ENCODE measurements at places on chromosomes 5 and 9.

DNA sequence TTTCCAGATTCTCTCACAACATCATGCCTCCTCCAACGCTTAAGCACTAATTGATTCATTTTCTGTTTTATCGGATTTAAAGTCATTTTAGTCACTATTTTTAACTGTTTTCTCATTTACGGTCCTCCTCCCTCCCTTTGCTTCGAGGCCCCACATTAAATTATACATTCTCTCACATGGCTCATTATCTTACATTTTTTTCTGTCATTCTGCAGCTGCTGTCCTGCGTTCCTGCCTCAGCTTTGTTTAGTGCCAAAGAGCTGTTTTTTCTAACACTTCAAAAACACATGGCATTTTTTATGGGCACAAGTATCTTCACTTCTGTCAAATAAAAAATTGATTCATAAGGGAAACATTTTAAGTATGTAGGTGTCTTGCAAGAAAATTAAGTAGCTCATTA is 130.1 kb upstream of the FST start:
- DNase-seq: no peak

- no peak for DNase-seq
Measured at GRCh38 chr5:59496524-59497134, 396.9 kb downstream of the PDE4D start.

DNA sequence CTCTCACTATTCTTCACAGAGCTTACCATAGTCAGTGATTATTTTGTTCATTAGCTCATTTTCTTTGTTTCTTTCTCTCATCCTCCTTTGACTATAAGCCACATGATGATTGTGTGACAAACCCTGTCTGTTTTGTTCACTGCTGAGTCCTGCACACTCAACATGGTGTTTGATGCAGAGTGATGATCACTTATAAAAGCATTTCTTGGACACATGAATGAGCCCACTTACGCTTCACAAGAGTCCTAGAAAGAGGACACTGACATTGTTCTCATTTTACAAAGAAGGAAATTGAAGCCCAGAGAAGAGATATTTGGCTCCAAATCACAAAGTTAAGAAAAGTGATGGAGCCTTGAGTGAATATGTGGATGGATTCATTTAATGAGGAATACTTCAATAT is 13.4 kb downstream of the ABLIM3 start:
- DNase-seq: no peak

GRCh38 chr9:68530618-68531017 is 10.1 kb downstream of the TMEM252 start:
- DNase-seq: peak; percentile 50

DNA sequence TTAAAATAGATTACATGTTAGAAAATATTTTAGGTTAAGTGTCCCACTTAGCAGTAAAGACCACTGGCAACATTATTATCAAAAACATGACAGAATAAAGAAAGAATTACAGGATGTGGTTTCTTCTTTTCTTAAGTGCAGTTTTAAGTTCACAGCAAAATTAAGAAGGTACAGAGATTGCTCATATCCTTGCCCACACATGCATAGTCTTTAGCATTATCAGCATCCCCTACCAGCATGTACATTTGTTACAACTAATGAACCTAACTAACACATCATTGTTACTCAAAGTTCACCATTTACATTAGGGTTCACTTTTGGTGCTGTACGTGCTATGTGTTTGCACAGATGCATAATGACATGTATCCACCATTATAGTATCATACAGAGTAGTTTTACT is 837.7 kb upstream of the CDH9 start:
- no peak for DNase-seq

GRCh38 chr9:104074876-104075275 is 19.2 kb upstream of the SMC2 start:
- DNase-seq: no peak

GRCh38 chr9:120210274-120210673 is 369.7 kb downstream of the CDK5RAP2 start:
- peak; percentile 33 for DNase-seq

- peak; percentile 7 for DNase-seq
Measured at GRCh38 chr5:109413458-109413857, 3.7 kb upstream of the PJA2 start.

GRCh38 chr5:66851306-66851705 is 255.1 kb downstream of the MAST4 start:
- no peak for DNase-seq

DNA sequence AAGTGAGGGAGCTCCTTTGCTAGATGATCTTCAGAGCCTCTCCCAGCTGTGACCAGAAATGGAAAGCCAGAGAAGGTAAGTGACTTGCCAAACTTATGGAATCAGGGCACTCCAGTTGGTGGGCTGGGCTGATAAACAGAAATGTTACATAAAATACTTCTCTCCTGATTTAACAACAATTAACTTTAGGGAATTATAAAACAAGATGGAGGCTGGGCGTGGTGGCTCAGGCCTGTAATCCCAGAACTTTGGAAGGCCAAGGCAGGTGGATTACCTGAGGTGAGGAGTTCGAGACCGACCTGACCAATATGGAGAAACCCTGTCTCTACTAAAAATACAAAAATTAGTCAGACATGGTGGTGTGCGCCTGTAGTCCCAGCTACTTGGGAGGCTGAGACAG is 899 bp upstream of the MED10 start:
- no peak for DNase-seq

GRCh38 chr5:74185599-74185998 is 454.9 kb downstream of the ENC1 start:
- DNase-seq: no peak

GRCh38 chr5:3325201-3325971 is 270.2 kb upstream of the IRX1 start:
- no peak for DNase-seq

GRCh38 chr9:70963554-70963953 is 157.9 kb downstream of the TRPM3 start:
- DNase-seq: no peak

Measured in right kidney (tissue), 9 donors.